ENCODE measurements at places on chromosomes 4 and X.

DNA sequence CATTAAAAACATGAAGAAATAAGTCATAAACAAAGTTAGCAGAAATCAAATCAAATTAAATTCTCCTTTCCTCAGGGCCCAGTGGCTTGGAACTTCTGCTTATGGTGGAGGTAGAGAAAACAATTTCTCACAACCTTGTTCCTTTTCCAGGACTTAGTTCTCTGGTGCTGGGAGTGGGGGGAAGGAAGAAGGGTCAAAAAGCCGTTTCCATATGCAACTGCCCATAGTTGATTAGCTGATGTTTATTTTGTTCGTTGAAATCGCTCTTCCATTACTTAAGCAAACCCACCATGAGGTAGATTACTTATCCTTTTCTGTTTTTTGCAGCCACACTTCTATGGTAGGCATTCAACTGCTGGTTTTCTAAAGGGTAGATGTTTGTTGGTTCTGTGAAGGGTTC is 94.2 kb downstream of the ARSJ start:
- DNase-seq: no peak

- no peak for DNase-seq
Measured at GRCh38 chr4:181944527-181944926, 298.7 kb upstream of the TENM3 start.

DNA sequence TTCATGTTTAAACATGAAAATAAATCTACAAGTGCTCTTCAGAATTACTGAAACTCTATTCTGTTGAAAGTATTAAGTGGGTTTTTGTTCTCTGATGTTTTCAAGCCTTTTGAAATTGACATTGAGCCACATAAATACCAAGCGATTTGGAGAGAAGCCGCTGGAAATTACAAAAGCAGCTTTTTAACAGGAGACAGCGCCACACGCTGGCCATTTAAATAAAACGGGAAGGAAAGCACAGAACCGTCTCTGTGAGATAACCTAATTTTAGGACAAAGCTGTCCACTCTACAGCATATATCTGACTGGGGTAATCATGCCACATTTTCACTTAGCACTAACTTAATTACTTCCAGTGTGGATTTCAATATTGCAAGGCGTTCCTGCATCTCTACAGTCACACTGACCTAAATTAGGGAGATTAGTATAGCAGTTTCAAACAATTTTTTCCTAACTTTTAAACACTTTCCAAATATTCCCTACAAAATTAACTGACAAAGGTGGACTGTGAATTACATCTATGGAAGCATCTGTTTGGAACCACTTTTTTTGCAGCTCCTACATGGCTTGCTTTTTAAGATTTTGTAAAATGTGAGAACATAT is 6.8 kb upstream of the ANOS1 start:
- no peak for DNase-seq

- DNase-seq: no peak
Measured at GRCh38 chr4:113358784-113359183, 309.3 kb downstream of the ANK2 start.

- DNase-seq: no peak
Measured at GRCh38 chr4:142030010-142030409, 393.6 kb downstream of the IL15 start.

DNA sequence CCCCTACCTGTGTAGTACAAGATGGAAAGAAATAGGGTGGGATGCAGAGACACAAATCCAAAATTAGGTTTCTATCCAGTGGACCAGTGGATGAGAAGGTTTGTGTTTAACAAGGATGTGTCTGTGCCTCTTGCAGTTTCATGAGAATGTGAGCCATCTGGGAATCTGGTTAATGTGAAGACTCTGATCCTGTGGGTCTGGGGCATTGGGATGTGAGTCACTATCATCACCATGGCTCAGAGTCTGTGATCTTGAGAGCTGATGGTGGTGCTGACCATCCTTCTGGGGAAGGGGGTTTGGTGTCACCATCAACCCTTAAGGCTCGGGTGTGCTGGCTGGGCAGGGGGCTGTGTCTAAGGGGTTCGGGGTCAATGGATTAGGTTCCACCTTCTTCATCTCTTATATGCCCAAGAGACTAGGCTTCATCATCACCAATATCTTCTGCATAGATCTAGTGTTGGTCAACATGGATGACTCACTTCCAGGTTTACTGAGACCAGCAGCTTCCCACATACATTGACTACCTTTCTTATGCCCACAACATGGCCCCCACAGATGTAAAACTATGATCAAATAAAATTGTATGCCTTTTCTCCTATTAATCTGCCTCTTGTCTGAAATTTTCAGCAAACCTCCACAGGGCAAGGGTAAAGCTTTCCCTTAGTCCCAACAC is 65.7 kb upstream of the MID1 start:
- DNase-seq: no peak

GRCh38 chr4:101018836-101019235 is 328.5 kb downstream of the PPP3CA start:
- no peak for DNase-seq

DNA sequence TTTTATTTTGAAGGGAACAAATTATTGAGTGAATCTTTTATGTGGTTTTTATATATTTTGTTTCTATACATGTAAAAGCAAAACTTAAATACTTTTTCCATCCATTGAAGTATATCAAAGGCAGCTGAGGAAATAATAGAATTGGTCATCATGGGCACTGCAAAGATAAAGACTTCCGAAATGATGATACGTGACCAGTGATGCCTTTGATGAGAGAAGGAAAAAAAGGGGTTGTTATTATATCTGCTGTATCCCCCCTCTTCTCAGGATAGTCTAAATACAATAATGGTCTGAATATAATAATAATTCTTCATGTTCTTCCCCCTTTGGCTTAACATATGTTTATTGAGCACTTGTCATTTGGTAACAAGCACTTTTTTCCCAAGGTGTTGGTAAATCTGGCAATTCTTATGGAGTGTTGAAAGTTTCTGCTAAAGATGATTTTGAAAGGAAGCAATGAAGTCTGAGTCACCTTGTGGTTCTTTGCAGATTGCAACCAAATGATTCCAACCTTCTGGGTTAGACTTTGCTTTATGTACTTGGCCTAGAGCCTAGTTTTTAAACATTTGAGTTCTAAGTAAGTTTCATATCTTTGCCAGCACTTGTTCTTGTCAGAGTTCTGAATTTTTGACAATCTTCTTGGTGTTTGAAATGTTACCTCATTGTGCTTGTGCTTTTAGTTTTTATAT is 60.8 kb downstream of the USP9X start:
- DNase-seq: no peak

GRCh38 chr4:145436796-145437195 is 44.9 kb upstream of the SMAD1 start:
- no peak for DNase-seq

DNA sequence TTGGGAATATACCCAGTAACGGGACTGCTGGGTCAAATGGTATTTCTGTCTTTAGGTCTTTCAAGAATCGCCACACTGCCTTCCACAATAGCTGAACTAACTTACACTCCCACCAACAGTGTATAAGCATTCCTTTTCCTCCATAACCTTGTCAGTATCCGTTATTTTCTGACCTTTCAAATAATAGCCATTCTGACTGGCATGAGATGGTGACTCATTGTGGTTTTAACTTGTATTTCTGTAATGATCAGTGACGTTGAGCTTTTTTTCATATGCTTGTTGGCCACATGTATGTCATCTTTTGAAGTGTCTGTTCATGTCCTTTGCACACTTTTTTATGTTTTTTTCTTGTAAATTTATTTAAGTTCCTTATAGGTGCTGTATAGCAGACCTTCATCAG is 81.2 kb downstream of the ADAM29 start:
- DNase-seq: no peak

All from esophagus squamous epithelium (tissue), 5 donors.